Activated CD4-positive, alpha-beta memory T cell treated with anti-CD3 and anti-CD28 coated beads, Interleukin-2, amount 10 ng/mL, durations not matched to agents 7 days and 5 days (primary cell): ENCODE measurements at places on chromosomes 13 and 19. TPM values are rescaled to one million over a fixed set of nuclear protein-coding genes. Genes with fewer than 3 reads are reported as not detected.

Gene ZNF563
- 4.0 TPM for total RNA-seq

GRCh38 chr13:90510319-90510718 lies 837.2 kb upstream of the MIR17HG start:
- no peak for DNase-seq

GRCh38 chr19:55648585-55649267 lies 714 bp downstream of the CCDC106 start:
- no peak for DNase-seq

Gene AZU1
- total RNA-seq = not detected

DNA sequence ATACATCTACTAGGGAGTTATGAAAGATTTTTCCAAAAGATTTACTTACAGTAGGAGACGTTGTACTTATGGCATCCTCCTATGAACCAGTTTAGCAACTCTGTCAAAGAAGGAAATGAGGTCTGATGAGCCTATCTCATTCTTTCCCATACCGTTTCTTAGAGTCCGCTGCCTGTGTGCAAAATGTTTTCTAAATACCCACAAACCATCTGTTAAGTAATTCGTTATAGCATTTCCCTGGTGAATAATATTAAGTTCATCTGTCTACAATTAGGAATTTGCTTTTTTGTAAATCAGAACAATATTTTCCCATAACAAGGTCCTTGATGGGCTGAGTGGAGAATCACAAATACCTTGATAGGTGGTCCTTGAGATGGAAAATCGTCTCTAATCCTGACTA lies 178.8 kb upstream of the TMTC4 start:
- DNase-seq = no peak

GRCh38 chr13:47213047-47213446 lies 316.2 kb upstream of the HTR2A start:
- DNase-seq = no peak

DNA sequence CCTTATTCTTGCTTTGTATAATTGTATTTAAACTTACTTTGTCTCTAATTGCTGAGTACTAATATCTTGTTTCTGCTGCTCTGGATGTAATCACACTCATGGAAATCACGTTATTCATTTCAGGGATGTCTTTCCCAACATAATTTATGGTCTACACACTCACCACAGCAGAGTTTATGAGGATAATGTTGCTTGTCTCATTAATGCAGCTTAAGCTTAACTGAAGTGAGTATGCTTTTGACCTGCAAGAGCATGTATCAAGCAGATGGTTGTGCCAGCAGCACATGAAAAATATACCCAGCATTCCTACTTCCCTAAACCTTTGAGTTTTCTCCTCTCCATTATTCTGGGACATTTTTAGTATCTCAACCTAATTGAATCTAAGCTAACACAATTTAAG lies 1080.9 kb downstream of the SLITRK5 start:
- no peak for DNase-seq

DNA sequence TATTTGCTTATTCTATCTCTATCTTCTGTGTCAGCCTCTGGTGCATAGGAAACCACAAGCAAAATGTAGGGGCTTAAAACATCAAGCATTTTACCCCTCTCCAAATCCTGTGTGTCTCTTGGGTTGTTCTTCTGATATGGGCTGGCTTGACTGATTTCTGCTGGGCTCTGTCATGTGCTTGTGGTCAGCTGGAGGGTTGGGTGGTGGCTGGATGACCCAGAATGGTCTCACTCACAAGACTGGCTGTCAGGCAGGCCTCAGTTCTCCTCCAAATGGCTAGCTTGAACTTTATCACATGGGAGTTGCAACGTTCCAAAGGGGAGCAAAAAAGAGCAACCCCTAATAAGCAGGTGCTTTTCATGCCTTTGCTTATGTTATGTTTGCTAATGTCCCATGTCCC lies 9.6 kb upstream of the LYPD5 start:
- no peak for DNase-seq

Gene COX7A1
- not detected for total RNA-seq

DNA sequence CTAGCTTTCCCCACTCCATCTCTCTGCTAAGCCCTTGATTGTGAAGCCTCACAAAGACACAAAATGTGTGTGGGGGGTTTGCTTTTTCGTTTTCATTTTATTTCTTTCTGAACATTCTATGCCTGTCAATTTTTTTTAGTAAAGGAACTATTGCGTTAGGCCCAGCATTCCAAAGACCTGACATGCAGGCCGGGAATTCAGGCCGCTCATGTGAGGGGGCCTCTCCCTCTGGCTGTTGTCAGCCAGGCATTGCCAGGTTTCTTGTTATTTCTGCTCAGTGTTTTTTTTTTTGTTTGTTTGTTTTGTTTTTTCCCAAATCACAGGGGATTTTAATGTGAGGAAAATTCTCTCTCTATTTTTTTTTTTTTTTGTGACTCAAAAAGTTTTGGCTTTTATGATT lies 10.3 kb upstream of the MEDAG start:
- no peak for DNase-seq

Gene SELENOV
- total RNA-seq = not detected

DNA sequence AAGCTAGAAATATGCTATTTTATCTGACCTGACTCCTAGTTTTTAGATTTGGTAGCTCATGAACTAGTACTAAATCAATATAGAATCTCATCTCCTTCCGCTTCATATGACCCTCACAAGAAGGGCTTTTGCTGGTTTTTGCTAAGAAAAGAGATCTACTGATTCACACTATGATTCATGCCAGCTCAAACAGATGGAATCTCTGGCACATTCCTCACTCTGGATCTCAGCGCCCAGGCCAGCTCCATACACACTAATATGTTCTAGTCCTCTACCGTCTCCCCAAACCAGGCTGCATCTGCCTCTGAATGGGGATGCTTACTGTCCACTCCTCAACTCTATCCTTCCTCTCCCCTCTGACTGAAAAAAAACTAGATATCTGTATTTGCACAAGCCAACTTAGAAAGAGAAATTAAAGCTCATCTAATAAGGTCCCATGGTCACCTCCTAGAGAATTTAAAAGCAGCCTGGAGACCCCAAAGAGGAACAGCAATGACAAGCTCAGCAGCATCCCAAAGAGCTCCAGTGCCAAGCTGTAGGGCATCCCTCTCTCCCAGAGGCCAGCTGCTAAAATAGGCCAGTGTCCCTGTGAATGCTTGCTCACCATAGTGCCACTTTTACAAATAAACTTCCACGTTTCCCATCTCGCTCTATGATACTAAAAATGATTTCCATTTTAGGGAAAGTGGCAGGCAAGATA lies 74.9 kb downstream of the LHFPL6 start:
- no peak for DNase-seq

DNA sequence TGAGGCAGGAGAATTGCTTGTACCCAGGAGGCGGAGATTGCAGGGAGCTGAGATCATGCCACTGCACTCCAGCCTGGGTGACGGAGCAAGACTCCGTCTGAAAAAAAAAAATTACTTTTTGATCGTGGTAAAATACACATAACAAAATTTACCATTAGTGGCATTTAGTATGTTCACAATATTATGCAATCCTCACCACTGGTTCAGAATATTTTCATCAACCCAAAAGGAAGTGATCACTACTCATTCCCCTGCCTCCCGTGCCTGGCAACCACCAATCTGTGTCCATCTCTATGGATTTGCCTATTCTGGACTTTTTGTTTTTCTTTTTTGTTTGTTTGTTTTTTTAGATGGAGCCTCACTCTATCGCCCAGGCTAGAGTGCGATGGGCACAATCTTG lies 1.2 kb upstream of the PALM3 start:
- no peak for DNase-seq

DNA sequence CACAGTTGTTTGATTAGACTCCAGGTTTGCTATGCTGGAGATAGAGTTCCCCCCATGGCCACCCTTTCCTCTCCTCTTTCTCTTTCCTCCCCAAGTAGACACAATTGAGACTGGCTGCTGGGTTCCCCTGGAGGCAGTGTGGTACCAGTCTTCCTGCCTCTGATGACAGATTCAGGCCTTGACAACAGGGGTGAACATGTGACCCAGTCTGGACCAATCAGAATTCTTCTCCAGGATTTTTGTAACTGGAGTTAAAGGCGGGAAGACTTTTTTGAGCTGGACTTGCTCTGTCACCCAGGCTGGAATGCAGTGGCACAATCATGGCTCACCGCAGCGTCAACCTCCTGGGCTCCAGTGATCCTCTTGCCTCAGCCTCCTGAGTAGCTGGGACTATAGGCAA lies 48.7 kb downstream of the CCNE1 start:
- DNase-seq = no peak

- DNase-seq = no peak
Observed at GRCh38 chr13:31945202-31945961, 86.2 kb upstream of the FRY start.

GRCh38 chr19:10764340-10764894 lies 46.5 kb downstream of the DNM2 start:
- DNase-seq = no peak

- DNase-seq = peak; percentile 61
Observed at GRCh38 chr19:737591-738093, 13.3 kb upstream of the MISP start.

DNA sequence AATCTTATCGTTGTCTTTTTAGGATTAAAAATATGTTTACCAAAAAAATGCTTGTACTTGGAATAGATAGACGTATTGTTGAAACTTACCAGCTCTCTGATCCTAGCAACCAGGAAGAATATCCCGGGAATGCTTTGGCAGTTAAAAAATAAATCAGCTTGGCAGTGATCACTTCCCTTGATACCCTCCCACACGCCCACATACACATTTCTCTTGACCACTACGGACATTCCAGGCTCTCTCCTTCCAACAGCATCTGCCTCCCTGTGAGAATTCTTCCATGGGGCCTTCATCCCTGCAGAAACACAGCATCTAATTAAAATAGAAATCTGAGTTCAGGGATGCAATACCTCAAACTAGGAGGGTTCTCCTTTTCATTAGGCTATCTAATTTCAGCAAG lies 57.9 kb downstream of the THSD1 start:
- DNase-seq = no peak

Gene ZNF324
- 12.1 TPM for total RNA-seq

DNA sequence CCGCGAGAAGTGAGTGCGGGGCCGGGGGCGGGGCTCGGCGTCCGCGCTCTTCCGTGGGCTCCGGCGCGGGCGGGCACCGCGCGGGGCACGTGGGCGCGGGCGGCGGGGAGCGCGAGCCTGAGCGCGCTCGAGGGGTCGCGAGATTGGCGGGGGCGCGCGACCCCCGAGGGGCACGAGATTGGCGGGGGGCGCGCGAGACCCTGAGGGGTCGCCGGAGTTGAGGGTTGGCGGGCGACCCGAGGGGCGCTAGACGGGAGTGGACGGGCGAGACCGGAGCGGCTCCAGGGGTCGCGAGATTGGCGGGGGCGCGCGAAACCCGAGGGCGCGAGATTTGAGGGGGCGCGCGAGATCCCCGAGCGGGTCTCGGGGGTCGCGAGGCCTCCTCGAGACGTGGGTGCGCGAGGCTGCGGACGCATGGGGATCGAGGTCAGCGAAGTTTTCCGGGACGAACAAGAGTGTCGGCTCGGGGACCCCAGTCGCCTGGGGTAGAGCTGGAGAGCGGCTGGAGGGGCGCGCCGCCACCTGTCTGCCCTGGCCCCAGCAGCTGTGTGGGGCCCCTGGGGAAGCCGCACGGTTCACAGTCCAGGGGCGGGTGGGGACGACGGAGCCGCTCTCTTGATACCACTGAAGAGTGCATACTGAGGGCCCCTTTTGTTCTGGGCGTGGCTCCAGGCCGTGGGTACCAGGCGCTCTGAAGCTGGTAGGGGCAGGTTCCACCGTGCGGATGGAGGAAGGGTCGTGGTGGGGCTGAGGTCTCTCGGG lies 682 bp downstream of the SSBP4 start:
- DNase-seq = peak; percentile 68

GRCh38 chr19:58001895-58002369 lies 688 bp downstream of the ZNF606 start:
- DNase-seq = peak; percentile 26

- no peak for DNase-seq
Observed at GRCh38 chr19:37078717-37079032, 442 bp downstream of the ZNF420 start.

GRCh38 chr13:74889321-74889720 lies 592.6 kb downstream of the TBC1D4 start:
- no peak for DNase-seq

Gene TNFSF9
- 5.7 TPM for total RNA-seq

Gene KIR3DL1
- 0.23 TPM for total RNA-seq

DNA sequence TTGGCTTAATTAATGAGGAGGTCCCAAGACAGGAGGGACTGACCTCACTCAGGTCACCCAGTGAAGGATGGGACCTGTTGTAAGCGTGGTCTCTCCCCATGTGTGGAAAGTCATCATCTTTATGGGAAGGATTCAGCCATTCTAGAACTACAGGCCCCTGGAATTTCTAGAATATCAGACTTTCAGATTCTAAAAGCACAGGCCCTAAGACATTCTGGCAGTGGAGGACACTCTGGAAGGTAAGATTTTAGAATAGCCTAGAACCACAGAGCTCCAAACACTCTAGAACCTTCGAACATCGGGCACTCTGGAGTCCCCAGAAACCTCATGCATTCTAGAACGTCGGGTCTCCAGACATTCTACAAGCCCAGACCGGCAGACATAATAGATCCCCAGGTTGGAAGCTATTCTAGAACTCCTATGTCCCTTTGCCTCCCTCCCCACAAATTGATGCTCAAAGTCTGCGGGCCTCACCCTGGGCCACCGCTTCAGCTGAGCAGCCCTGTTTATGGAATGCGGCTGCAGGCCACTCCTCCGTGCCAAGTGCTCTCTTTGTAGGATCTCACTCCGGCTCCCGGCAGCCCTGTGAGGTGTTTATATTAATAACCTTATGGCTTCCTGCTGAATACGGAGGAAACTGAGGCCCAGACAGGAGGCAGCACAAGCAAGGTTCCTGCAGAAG lies 1.9 kb upstream of the KLK15 start:
- DNase-seq = no peak

GRCh38 chr19:47022541-47023447 lies 3.2 kb downstream of the NPAS1 start:
- no peak for DNase-seq

GRCh38 chr19:16820056-16820455 lies 9.1 kb upstream of the SIN3B start:
- DNase-seq = no peak

- peak; percentile 3 for DNase-seq
Observed at GRCh38 chr13:110700186-110700585, 5.7 kb downstream of the CARS2 start.

Gene PSG2
- not detected for total RNA-seq

- DNase-seq = no peak
Observed at GRCh38 chr13:93690139-93690538, 463.5 kb downstream of the GPC6 start.
